Midbrain (tissue), 1 donor: ENCODE measurements at places on chromosomes 2 and 18.
A peak's percentile ranks its signal among the peaks of the same experiment; 100 is the strongest.

DNA sequence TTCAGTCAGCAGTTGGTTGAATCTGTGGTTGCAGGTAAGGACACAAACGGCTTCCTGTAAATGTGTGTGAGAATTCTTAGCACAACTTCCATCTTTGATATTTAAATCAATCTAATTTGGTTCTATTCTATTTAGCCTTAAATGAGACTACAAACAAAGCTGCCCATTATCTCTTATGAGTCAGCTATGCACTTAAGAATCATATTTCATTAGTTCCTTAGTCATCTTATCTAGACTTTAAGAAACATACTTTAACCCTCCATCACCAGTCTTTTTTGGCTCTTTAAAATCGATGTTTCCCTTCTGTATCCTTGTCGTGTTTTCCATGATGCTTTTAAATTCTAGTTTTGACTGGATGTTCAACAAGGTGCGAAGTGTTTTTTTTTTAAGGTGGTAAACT, 114.4 kb upstream of the TMEM200C start:
- no peak for DNase-seq

- peak; percentile 8 for DNase-seq
Observed at GRCh38 chr2:230218421-230218820, 1.4 kb downstream of the SP110 start.

DNA sequence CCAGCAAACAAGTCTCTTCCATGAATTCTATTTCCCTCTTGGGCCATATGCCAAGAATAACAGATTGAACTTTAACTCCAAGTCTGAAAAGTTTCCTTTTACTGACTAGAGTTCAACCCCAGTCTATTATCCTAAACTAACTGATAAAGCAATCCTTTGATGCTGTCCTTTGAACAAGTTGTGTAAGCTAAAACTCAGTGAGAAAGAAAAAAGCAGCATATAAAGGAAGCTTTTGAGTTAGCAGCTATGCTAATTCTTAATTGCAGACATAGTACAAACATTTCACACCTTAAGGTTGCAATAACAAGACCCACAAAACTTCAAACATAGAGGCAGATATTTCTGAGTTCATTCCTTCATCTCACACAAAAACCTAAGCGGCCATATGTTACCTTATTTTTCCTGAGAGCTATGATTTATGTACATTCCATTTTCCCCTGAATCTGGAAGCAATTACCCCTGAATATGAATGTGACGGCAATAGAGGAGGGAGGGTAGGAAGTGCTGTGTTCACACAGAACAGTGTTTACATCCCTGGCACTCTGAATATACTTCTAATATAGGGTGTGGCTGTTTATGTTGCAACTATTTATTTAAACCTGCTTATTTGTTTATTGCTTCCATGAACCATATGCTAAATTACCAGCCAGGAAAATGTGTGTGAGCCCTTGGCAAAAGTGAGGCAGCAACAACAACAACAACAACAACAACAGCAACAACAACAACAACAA, 180.6 kb downstream of the IRS1 start:
- no peak for DNase-seq

DNA sequence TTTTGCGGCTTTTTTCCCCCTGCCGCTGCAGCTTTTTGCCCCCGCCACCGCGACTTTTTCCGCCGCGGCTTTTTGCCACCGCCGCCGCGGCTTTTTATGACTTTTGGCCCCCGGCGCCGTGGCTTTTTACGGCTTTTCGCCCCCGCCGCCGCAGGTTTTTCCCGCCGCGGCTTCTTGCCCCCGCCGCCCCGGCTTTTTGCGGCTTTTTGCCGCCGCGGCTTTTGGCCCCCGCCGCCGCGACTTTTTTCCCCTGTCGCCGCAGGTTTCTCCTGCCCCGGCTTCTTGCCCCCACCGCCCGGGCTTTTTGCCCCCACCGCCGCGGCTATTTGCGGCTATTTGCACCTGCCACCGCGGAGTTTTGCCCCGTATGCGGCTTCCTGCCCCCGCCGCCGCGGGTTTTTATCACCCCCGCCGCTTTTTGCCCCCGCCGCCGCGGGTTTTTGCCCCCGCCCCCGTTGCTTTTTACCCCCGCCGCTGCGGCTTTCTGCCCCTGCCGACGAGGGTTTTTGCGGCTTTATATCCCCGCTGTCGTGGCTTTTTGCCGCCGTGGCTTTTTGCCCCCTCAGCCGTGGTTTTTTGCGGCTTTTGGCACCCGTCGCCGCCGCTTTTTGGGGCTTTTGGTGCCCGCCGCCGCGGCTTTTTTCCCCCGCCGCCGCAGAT, 2750.9 kb downstream of the RPIA start:
- DNase-seq, result no peak

DNA sequence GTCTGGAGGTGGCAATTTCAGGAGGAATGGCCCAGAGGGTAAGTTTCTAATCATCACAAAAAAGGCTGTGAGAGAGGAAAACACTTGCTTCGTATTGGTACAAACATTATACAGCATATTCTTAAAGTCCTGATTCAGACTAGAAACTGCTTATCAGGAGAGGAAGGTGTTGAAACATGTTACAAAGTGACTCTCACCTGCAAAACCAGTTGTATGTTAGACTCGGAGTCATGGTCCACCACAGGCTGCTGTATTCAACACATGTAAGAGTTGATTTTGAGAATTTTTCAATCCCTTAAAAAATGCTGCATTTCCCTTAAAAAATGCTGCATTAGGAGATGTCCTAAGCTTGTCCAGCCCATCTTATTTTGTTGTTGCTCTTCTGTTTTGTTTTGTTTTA, 61.5 kb downstream of the MBP start:
- no peak for DNase-seq

GRCh38 chr18:59229701-59230443, 9.9 kb downstream of the GRP start:
- DNase-seq, result no peak

DNA sequence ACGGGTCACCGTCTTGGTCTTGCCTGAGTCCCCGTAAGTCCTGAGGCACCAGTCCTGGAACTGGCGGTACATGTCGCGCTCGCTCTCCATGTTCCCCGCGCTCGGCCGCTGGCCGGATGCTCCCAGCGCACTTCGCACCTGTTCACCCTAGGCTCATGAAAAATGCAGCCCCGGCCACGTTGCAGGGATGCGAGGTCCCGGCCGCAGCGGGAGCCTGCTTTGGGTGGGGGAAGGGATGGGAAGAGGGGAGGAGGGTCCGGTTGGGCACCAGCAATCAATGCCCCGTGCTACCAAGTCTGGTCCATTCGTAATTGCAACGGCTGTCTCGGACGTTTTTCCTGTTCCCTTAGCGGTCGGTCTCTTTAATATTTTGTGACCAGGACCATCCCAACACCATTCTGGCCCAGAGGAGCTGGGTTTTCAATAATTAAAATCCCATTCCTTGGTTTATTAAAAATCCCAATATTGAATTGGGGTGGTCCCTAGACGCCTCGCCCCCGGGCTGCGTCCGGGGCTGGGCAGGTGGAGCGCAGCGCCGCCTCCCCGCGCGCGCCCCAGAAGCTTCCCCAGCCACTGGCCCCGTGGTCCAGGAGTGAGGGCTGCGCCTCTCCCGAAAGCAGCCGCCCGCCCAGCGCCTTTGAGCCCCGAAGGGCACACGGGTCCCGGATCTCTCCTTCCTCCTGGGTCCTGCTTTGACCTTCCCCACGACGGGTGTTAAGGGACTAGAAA, 1.4 kb downstream of the NOL4 start:
- no peak for DNase-seq

DNA sequence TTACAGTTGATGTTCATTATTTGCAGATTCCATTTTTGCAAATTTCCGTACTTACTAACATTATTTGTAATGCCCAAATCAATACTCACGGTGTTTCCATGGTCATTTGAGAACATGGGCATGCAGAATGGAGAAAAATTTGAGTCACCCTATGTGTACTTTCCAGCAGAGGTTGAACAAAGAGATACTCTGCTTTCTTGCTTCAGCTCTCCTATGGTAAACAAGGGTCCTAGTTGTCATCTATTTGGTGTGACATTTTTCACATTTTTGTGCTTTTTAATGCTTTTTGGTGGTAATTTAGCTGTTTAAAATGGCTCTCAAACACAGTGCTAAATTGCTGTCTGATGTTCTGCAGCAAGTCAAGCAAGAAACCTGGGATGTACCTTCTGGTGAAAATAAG, 444.4 kb upstream of the CELF4 start:
- no peak for DNase-seq

- no peak for DNase-seq
Observed at GRCh38 chr18:67913040-67913439, 396.5 kb upstream of the DSEL start.

DNA sequence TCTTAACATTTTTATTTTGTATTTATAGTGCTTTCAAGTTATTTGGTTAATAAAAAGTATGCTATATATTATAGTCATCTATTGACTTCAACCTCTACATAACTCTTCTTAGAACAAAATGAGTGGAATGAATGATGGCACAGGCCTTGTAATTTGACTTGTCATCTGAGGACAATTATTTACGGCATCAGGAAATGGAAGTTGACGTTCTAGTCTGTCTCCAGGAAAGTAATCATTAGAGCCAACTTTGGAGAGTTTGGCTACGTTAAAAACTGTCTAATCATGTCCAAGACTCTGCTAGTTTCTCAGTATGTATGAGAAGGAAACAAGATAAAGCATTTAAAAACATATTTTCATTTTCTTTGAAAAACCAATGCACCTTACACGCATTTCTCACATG, 353.6 kb downstream of the ARHGAP15 start:
- DNase-seq, result no peak

DNA sequence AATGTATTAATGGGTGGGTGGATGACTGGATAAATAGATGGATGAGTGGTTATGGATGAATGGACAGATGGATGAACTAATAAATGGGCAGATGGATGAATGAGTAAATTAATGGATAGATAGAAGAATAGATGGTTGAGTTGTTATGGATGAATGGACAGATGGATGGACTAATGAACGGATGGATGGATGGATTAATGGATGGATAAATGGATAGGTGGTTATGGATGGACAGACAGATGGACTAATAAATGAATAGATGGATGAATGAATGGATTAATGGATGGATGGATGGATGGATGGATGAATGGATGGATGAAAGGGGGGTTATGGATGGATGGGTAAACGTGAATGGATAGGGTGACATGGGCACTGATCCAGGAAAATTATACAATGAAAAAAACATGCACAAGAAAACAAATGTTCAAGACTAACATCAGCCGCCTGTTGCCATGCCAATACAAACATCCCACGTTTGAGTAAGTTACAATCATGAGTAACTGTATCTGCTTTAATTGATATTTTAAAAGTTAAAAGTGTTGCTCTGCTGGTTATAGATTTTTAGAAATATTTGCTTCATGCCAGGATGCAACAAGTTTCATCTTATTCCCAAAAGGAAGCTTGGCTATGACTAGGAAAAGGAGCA, 20.8 kb downstream of the PXDN start:
- no peak for DNase-seq

DNA sequence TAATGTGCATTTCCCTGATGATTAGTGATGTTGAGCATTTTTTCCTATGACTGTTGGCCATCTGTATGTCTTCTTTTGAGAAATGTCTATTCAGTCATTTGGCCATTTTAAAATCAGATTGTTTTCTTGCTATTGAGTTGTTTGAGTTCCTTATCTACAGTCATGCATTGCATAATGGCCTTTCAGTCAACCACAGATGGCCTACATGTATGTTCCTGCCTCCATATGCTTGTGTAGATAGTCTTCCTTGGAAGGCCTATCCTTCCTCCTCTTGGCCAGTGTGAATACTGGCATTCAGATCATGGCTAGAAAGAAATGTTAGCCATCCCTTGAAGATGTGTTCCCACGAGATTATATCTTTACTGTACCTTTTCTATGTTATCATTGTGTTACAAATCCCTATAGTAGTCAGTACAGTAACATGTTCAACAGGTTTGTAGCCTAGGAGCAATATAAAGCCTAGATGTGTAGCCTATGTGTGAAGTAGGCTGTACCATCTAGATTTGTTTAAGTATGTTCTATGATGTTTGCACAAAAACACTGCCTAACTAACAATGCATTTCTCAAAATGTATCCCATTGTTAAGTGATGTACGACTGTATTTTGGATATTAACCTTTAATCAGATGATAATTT, 65.6 kb upstream of the CD302 start:
- DNase-seq, result no peak

DNA sequence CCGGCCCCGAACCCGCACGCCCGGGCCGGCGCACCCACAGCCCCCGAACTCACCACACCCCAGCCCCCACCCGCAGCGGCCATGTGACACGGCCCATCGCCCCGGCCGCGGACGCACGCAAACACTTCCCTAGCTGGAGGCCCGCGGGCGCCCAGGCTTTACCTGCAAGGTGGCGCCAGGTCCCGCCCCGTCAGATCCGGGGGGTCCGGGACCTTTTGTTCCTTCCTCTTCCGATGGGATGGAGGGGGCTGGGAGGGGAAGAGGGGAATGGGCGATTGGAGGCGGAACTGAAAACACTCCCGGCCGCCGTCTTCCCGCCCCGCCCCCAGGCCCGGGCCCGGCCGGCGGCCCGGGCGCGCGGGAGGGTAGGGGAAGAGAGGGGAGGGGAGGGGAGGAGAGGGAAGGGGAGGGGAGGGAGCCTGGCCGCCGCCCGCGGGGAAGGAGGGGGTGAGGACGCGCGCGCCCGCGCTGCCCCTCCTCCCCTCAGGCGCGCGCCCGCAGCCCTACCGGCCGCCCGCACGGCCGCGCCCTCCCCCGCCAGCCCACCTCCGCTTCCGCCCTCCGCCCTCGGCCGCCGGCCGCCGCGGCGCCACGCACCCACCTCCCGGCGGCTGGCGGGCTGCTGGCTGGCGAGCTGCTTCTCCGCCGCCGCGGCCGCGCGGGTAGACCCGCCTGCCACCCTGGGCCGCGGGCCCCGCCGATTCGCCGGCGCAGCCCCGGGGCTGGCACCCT, at the start of gene SMAD2:
Gene SMAD2 (minus strand): TSS at position 461 of the 732 bp plus-strand sequence. CDS start 33,903 bp downstream, outside the sequence.
- peak; percentile 80 for DNase-seq

DNA sequence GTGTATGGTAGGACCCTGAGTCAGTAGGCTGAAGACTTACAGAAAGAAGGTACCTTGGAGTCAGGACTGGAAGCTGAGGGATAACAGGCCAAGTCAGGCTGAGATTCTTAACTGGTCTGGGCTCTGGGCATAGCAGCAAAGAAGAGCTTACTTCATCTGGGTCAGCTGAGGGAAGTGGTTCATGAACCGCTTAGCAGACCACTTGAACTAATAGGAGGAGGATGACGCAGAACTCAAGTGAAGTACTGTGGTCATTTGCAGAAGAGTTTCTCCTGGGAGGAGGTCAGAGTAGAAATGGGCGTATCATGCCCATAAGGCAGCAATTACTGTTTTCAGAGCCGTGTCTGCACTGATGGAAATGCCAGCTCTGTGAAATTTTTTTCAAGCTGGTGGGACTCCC, 164.5 kb downstream of the LCLAT1 start:
- no peak for DNase-seq

- no peak for DNase-seq
Observed at GRCh38 chr2:137380610-137381009, 583.7 kb upstream of the HNMT start.

DNA sequence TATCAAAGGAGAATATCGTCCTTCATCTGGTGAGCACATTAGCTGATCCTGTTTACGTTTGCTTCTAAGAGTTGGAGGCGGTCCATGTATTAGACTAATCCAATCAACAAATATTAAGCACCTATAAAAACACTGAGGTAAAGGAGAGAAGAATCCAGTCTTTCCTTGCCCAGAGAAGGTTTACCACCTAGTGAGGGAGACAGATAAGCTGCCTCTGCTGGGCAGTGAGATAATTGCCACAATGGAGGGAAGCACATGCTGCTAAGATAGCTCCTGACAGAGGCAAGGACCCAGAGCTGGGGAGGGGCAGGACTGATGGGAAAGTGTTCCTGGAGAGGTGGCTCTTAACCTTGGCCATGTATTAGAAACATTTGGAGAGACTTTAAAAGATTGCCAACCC, 36.7 kb upstream of the ST8SIA5 start:
- DNase-seq, result no peak

GRCh38 chr18:6917072-6917471, 187.6 kb downstream of the ARHGAP28 start:
- no peak for DNase-seq

GRCh38 chr2:113058998-113059960, at the start of gene IL36RN:
Gene IL36RN, plus strand, starts transcription at chr2:113059198. Its CDS starts 241 bp downstream, at chr2:113059439.
- no peak for DNase-seq
